ENCODE measurements at places on chromosomes 16 and 17.
A peak's percentile ranks its signal among the peaks of the same experiment; 100 is the strongest.

DNA sequence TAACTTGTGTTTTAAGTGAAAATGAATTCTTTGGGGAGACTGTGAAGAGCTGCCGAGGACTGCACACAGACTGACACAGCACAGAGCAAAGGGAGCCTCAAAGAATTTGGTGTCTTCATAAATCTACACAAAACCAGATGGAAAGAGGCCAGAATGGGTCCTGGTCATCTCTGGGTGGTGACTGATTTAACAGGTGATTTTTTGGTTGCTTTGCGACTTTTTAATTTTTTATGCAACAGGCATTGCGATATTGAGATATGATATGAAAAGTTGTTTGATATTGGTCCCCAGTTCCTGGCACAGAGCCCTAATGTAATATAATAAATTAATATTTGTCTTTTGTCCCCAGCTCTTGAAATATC, 12.6 kb upstream of the EIF1 start:
- no peak for DNase-seq

DNA sequence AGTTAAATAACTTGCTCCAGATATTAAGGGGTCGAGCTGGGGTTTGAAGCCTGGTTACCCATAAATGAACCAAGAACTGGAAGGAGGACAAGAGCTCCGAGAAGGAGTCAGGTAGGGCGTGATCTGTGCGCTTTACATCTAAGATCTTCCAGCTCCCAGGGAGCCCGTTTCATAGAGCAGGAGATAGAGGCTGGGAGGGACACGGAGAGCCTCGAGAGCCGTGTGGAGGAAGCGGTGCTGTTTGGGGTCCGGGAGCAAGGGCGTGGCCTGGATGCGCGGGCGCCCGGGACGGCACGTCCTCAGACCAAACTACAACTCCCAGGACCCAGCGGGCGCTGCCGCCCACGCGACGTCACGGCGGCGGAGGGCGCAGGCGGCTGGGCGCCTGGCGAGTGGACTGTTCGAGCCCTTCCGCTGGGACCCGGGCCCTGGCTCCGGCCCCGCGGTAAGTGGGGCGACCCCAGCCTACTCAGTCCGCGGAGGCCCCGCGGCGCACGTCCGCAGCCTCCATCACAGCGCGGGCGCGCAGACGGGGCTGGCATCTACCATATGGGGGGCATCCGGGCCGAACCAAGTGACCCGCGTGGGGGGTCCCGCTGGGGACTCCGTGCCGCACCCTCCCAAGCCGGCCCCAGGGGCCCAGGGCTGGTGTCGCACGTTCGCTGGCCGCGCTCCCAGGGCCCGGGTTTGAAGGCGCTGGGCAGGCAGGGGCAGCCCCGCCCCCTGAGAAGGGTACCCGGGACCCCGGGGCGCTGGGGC, at the start of gene BCKDK:
Gene BCKDK (plus strand): TSS at position 352 of the 759 bp plus-strand sequence. CDS start 838 bp downstream, outside the sequence.
- DNase-seq = peak; percentile 74

DNA sequence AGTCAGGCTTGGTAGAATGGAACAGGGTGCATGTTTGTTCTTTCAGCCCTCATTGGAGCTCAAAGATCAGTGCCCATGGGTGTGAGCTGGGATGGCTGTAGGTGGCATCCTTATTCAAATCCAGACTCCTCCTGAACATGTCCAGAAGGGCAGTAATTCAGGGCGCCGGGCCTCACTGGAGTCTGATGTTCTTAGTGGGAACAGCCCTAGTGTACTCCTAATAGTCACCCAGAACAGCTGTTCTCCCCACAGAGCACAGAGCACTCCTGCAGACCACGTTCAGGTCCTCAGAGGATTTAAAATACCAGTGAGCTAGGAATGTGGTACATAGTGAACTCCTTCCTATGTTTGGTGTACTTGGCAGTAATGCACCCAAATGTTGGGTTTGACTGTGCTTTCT, 96.2 kb downstream of the BANP start:
- no peak for DNase-seq

- DNase-seq = no peak
These were observed 33.0 kb upstream of the GUCY2D start for GRCh38 chr17:7969433-7969832.

DNA sequence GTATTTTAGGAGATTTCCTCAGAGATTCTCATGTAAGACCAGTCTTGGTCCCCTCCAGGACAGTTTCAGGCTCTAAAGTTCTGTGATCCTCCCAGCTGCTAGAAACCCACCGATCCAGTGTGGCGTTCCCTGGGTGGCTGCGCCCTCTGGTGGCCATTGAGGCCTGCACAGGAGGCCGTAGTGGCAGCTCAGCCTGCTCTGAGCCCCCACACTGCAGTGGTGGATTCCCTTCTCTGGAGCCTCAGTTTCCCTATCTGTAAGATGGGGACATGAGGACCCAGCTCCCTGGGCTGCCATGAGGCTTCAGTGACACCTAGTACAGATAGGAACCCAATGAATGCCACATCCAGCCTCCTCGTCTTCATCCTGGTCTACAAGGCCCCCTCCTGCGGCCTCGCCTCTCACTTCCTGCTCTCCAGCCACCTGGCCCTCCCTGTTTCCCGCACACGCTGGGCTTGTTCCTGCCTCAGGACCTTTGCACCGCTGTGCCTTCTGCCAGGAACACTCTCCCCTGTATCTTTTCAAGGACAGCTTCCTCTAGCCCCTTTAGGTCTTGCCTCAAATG, 16.5 kb downstream of the CCDC102A start:
- DNase-seq = peak; percentile 87

GRCh38 chr17:77846531-77847085, 111.9 kb upstream of the TNRC6C start:
- DNase-seq = peak; percentile 29

DNA sequence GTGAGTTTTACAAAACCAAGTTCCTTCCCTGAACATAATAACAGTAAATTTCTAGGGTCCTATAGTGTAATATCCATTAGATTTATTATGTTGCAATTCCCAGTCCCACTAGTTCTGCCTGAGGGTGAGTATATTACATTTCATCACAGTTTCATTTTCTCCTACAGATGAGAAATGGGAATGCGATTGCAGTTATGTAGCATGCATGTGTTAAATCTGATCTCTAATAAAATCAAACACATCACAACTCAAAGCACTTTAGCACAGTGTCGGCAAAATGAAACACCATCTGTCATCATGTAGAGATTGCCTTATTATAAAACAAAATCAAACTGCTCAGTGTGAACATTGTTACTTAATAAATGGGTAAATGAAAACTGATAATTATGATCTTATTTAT, 180.5 kb upstream of the TOX3 start:
- DNase-seq = no peak

- DNase-seq = no peak
These were observed 15.5 kb downstream of the SNF8 start for GRCh38 chr17:48928876-48929811.

DNA sequence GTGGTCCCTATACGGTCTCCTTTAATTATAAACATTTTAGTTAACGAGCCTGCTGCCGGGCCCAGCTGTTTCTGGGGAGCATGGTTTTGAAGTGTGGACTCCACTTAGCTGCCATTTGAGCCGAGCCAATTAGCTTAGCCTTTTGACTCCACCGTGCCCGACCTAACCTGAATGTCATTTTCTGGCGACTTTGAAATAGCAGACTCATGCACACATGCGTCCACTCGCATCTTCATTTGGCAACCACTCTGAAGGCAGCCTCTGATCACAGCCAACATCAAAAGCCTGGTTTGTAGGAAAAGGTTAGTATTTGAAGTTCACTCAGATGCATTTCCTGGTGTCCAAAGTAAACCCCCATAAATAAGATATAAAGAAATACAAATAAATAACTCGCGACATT, 16.8 kb downstream of the AXIN2 start:
- no peak for DNase-seq

- no peak for DNase-seq
These were observed 589.8 kb downstream of the HS3ST4 start for GRCh38 chr16:26281381-26282110.

- peak; percentile 46 for DNase-seq
These were observed 10.4 kb downstream of the COG1 start for GRCh38 chr17:73203135-73203787.

Measured in activated naive CD4-positive, alpha-beta T cell treated with anti-CD3 and anti-CD28 coated beads for 36 hours (primary cell).